ENCODE measurements at places on chromosomes 5 and 9.

GRCh38 chr5:130168211-130168610 is 263.9 kb downstream of the CHSY3 start:
- no peak for DNase-seq

DNA sequence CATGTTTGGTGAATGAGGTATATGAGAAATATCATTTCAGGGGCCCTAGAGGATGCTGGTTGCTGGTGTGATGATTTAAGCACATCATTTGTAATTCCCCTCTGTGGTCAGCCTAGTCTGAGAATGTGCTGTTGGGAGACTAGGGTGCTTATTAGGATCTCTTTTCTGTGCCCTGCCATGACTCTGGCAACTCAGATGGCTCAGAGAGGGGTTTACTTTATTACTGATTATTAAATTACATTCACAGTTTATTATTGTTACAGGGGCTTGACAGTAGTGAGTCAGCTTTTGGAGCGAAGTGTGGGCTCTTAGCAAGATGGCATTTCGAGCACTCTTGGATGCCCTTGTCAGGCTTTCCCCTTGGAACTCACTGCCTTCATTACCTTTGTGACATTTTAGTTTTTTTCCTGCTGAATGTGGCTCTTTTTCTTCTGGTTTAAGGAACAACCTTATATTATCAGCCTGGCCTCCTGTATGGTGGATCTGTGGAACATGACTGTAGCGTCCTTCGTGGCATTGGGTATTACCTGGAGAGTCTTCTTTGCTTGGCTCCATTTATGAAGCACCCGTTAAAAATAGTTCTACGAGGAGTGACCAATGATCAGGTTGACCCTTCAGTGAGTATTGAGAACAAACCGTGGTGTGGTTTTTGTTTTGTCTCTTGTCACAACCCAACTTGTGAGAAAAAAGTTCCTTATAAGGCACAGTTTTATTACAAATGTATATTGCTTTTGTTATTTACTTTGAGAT is 33.8 kb downstream of the RCL1 start:
- no peak for DNase-seq

DNA sequence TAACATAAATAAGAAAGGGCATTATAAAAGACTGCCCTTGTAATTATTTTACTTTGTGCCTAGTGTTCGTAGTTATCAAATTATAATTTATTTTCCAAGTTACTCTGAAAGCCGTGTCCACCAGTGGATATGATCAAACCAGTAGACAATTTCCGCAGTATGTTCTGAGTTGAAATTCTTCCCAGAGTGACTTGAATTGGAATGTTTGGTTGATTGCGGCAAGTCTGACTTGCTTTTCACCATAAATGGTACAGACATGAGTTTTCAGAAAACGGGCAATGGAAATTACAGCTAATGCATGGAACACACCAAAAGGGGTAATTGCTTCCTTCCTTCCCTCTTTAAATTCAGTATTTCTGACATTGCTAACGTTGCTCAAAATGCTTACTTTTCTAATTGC is 56.6 kb downstream of the CHSY3 start:
- DNase-seq: no peak

- DNase-seq: peak; percentile 33
These were observed 831 bp downstream of the ODF2 start for GRCh38 chr9:128456613-128457061.

DNA sequence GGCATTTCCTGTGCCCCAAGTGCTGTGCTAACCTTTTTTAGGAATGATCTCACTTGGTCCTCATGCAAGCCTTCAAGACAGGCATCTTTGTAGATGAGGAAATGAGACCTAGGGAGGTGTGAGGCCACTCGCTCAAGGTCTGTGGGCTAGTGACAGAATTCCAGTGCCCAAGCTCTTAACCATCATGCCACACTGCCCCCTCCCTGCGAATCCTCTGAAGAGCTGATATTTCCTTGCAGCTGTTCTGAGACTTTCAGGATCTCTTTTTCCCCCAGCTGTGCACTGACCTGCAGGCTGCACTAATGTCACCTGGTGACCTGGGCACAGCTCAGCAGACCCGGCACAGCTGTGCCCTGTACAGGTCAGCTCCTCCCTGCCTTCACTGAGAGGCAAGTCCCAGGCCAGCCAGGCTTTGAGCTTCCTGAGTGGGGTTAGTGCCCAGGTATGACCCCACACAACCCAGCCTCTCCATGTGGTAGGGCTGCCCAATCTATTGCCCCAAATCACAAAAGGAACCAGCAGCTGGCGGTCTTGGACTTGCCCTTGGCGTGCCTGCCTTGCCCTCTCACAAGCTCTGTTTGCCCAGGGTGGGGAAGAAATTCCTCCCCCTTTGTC is 32.7 kb downstream of the MORN5 start:
- no peak for DNase-seq

DNA sequence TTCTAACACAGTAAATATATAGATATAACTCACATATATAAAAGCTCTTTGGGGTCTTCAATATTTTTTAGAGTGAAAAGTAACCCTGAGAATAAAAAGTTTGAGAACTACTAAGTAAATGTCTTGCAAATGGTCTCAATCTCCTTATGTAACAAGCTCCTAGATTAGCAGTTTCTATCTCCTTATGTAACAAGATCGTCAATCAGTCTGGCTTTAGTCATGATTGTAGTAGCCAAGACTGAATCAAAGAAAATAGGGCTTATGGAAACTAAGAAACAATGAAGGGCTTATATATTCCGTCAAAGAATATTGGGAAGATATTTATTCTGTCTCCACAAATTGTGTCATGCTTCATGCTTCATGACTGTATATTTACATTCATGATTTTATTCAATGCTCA is 22.4 kb upstream of the FREM1 start:
- no peak for DNase-seq

GRCh38 chr9:127903557-127904475 is 4.4 kb upstream of the ST6GALNAC6 start:
- DNase-seq: no peak

DNA sequence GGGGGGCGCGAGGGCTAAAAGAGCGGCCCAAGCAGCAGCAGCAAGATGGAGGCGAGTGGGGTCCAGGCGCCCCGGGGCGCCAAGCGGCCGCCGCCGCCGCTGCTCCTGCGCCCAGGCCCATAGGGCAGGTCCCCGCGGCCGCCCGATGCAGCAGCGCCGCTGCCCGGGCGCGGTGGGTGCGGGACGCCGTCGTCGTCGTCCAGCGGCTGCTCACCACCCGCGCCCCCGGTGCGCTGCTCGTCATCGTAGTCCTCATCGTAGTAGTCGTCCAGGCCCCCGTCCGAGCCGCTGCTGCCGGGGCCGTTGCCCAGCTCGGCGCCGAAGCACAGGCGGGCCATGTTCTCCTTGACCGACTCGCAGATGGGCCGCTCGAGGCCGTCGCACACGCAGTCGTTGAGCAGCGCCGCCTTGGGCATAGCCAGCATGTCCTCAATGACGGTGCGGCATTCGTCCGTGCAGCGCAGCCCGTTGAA is 1.5 kb downstream of the GAS1 start:
- no peak for DNase-seq

DNA sequence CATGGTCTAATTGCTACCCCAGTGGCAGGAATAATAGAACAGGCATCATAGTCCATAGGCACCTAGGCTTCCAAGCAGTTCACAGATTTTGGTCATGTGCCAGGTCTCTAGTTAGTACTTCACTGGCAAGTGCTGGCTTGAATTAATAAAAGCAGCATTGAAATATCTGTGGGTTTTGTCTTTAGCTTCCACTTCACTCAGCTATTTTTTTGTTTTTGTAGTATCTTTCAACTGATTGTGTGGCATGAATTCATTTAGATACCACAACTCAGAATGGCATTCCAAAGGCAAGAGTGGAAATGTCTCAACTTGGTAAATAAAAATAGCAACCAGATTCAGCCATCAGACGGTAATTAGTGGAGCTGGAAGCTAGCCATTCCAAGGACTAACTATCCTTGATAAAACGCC is 27.9 kb upstream of the ITGA2 start:
- no peak for DNase-seq

GRCh38 chr5:23930985-23931384 is 423.6 kb downstream of the PRDM9 start:
- no peak for DNase-seq

- no peak for DNase-seq
These were observed 283.3 kb upstream of the TUT7 start for GRCh38 chr9:86637515-86637914.

DNA sequence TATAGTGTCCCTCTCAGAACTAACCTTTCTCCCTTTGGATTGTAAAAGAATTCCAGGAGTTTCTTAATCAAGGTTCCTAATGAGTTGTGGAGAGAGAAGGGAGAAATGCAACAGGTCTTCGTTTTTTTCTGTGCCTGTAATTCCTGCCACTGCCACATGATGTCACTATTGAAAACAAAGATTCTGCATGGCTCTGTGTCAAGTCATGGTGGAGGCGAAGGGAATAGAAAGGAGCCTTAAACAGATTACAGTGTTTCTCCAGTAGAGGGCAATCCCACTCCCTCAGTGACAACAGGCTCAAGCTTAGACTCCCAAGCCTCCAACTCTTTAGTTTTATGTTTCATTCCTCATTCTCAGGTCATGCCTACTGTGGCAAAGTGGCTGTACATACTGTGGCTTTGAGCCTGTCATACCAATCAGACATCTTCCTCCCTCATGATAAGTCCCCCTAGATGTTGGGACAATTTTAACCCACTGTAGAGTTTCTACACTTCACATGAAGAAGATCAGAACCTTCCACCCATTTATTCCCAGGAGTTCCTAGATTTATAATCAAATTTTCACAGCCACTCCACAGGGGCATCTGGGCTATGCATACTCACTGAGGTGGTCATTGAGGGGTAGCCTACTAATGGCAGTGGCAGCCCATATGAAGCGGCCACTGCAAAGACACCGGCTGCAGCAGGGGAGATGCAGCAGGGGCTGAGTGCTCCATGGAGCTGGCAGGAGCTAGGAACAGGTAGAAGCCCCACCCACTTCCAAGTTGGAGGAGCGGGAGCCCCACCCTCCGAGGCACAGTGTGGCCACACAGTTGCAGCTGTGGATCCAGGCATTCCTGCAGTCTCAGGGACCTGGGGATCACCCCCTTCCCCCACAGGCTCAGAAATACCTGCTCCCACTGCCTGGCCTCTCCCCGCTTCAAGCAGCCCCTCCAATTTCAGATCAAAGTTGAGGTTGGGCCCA is 97.4 kb upstream of the TRIM32 start:
- DNase-seq: no peak
